ENCODE measurements at places on chromosomes 3 and 15.

- DNase-seq = no peak
Observed at GRCh38 chr3:43905157-43905556, 214.4 kb downstream of the ABHD5 start.

- DNase-seq = no peak
Observed at GRCh38 chr3:101134331-101134730, 141.1 kb upstream of the ABI3BP start.

- DNase-seq = no peak
Observed at GRCh38 chr3:52095990-52096775, 39.8 kb upstream of the DUSP7 start.

GRCh38 chr15:60554494-60554893 lies 75.6 kb upstream of the ICE2 start:
- DNase-seq = no peak

GRCh38 chr3:176968631-176969030 lies 228.7 kb downstream of the TBL1XR1 start:
- no peak for DNase-seq

- DNase-seq = no peak
Observed at GRCh38 chr15:74869726-74870407, 3.3 kb downstream of the SCAMP2 start.

DNA sequence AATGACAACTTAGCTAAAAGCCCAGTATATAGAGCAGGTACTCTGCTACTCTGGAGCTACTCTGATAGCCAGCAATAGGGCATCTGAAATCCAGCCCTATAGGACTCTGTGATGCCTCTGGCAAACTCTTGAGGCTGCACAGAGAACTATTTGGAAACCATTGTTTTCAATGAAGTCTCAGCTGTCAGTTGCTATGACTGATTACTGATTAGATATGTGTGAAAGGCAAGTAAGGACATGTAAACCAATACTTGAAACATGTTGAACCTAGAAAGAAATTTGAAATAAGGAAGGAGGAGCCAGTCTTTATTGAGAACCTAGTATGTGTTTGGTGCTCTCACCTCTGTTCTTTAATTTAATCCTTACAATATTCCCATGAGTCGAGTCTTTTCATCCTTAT lies 40.2 kb upstream of the CRTC3 start:
- no peak for DNase-seq

DNA sequence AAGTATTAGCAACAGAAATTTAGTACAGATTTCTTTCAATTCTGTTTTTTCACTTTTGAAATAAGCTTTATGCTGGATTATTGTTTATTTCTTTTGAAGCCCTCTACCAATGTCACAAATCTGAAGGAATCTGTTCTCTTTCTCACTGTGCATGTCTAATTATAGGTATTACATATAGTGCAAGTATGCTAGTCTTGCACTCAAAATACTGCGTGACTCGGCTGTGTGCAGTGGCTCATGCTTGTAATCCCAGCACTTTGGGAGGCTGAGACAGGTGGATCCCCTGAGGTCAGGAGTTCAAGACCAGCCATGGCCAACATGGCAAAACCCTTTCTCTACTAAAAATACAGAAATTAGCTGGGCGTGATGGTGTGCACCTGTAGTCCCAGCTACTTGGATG lies 95.8 kb upstream of the PLAAT1 start:
- DNase-seq = no peak

DNA sequence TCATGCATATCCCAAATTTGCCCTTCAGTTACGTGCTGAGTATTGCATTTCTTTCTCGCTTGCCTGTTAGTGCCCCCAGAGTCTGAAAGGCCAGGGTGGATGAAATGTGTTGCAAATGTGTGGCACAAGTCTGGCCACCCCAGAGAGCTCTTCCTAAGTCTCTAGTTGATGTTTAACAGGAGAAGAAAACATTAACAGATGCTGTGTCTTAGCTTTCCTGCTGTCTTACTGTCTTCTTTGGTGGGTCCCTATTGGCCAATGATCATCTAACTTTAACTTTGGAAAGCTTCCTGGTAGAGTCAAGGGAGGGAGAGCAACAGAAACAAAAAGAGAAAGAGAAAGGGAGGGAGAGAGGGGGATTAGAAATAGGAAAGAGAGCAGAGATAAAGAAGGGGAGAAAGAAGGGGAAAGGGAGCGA lies 76.7 kb upstream of the P3H2 start:
- DNase-seq = no peak

GRCh38 chr3:155169197-155169596 lies 89.1 kb downstream of the MME start:
- DNase-seq = no peak

- no peak for DNase-seq
Observed at GRCh38 chr3:61562721-61563312, 1.4 kb downstream of the PTPRG start.

DNA sequence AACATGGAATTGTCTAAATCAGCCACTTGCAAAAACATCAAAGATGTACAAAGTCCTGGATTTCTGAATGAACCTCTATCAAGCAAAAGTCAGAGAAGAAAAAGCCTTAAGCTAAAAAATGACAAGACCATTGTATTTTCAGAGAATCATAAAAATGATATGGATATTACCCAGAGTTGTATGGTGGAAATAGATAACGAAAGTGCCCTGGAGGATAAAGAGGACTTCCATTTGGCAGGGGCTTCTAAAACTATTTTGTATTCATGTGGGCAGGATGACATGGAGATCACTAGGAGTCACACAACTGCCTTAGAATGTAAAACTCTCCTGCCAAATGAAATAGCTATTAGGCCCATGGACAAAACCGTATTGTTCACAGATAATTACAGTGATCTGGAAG lies 29.3 kb downstream of the KNL1 start:
- no peak for DNase-seq

DNA sequence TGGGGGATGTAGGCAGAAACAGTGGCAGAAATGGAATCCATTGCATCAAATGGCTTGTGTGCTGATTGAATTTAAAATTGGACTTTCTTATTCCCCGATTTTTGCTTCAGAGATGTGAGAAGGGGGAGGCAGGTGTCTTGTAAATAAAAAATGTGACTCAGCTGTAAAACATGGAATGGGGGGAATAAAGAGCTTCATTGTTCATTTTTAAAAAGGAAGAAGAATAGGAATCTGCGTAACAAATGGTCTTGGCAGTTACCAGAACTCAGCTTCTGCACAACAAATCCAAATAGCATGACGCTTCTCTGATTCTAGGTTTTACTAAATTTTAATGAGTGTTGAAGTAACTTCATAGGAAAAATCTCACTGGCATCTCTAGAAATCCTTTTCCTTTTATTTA lies 323.9 kb upstream of the GBE1 start:
- no peak for DNase-seq

DNA sequence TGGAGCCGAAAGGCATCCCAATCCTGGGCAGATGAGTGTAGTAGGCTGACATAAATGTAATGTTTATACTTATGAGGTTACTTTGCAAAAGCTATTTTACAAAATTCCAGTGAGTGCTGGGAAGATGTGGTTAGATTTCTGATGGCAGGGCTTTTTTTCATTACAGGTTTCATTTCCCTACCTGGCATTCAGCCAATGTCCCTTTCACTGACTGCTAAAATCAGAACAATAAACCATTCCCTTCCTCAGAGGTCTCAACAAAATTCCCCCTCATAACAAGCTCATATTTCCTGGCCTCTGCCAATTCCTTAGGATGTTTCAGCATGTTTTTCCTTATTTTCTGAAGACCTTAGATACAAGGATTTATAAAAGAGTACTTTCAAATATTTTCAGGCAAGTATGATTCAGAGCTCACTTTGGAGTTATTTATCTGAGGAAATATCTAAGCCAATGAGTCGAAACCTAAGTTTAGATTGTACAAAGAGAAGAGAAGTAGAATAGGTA lies 40.9 kb upstream of the CCDC80 start:
- no peak for DNase-seq

GRCh38 chr3:183377307-183377959 lies 51.0 kb downstream of the MCF2L2 start:
- no peak for DNase-seq

GRCh38 chr15:34810443-34811129 lies 15.2 kb upstream of the ACTC1 start:
- DNase-seq = no peak

GRCh38 chr3:54986294-54986693 lies 58.4 kb upstream of the LRTM1 start:
- no peak for DNase-seq

DNA sequence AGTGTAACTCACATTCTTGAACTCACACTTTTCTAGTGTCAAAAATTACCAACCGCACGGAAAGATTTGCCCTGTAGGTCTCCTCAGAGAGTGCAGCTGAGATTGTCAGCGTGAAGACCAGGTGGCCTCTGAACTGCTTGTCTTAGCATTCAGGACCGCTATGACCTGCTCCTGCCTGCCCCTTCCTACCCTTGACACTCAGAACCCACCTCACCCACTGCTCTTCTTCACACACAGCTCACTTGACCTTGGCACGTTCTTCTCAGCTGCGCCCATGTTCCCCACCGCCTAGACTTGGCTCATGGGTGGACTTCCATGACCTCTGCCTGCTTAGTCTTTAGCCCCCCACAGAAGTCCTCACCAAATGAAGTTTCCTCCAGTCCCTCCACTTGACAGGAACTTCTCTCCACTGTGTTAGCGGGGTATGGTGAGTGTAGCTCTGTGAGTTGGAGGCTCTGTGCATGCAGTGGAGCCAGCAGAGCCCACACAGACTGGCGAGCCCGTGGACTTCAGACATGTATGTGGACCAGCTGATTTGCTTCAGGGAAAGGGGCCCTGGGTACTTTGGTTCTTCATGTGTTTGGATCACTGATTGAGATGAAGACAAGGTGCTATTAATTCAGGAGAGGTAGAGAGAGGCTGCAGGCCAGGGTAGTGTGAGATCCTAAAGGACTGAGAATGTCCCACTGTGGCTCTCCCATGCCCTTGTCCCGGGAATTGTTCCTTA lies 221.3 kb downstream of the OPA1 start:
- DNase-seq = no peak

DNA sequence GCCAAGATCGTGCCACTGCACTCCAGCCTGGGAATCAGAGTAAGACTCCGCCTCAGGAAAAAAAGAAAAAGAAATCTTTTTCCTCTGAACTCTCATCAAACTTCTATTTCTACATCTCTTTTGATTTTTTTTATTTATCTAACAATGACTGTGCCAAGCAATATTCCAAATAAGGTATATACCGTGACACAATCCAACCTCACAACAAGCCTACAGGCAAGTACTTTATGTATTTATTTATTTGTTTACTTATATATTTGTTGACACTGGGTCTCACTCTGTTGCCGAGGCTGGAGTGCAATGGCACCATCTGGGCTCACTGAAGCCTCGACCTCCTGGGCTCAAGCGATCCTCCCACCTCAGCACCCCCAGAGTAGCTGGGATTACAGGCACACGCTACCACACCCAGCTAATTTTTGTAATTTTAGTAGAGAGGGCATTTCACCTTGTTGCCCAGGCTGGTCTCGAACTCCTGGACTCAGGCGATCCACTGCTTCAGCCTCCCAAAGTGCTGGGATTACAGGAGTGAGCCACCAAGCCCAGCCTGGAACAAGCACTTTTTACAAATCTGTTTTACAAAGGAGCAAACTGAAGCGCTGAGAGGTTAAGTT lies 94.9 kb upstream of the CHD2 start:
- DNase-seq = no peak
